Activated CD8-positive, alpha-beta memory T cell treated with anti-CD3 and anti-CD28 coated beads, Interleukin-2, amount 10 ng/mL, durations not matched to agents 7 days and 5 days (primary cell): ENCODE measurements at places on chromosomes 5 and 9.
A peak's percentile ranks its signal among the peaks of the same experiment; 100 is the strongest.

DNA sequence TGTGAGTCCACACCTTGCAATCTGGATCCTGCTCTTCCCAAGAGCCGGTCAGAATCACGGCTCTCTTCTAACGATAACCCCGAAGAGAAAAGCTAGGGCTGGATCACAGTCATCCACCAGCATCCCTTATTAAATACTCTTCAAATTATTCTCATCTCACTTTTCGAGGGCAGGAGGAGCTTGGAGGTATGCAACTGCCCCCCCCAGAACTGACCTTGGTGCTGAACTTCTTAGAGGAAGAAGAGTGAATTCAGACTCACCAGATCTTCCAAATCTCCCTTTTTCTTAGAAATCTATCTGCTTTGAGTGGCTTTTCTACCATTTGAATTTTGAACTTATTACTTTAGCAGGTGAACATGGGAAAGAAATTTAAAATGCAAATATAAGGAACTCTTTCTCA lies 75.7 kb downstream of the MED10 start:
- no peak for DNase-seq

- DNase-seq, result no peak
Observed at GRCh38 chr9:112884721-112885120, 6.0 kb downstream of the SLC46A2 start.

- no peak for DNase-seq
Observed at GRCh38 chr5:117889596-117889995, 1098.8 kb downstream of the DTWD2 start.

DNA sequence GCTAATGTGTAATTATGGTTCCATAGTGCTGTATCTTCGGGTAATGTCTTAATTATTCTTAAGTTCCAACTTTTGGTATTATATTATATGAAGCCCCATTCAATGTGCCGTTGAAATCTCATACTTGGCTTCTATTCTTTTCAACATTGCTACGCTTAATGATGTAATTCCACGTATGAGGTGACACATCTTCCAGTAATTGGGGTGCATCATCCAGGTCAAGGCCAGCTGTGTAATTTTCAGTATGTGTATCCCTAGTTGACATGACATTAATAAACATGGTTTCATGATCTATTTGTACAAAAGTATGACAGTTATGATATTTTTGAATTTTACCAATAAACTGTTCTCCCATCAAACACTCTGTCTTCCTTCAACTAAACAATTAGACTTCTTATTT lies 546.3 kb downstream of the CTNND2 start:
- no peak for DNase-seq

DNA sequence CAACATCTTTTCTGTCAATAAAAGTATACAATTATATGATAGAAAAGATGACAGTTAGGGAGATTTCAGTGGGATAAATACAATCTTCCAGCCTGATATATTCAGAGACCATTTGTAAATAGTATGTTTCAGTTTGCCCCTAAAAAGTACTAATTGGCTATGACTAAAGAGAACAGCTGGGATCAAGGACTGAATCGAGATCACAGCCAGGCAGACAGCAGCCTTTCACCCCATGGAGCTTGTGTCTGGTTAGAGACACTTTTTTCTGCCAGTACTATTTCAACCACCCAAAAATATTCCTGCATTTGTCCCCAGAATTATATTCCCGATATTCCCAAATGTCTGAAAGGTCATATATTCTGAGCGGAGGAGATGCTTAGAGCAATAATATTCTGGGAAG lies 577.3 kb upstream of the TLE4 start:
- no peak for DNase-seq

GRCh38 chr5:83368319-83368718 lies 103.2 kb upstream of the VCAN start:
- DNase-seq, result no peak

DNA sequence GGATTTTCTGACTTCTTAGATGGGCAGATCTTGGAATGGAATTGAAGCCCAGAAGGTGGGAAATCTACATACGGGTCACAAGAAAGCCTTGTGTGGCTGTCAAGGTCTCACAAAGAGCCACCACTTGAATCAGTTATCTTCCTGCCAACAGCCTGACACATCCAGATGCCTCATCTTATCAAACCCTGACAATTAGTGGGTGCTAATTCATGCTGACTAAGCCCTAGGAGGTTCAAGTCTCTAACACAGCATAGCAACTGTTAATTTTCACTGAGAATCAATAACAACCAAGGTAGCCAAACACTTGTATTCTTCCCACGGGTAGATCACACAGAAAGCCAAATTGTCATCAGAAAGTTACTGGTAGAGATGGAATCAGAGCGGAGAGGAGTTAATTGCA lies 222.2 kb downstream of the TMEM167A start:
- no peak for DNase-seq

- DNase-seq, result peak; percentile 84
Observed at GRCh38 chr5:141992349-141992963, 20.4 kb downstream of the GNPDA1 start.

GRCh38 chr5:98258939-98259338 lies 514.5 kb upstream of the RGMB start:
- DNase-seq, result no peak

GRCh38 chr5:148635321-148636083 lies 18.8 kb downstream of the HTR4 start:
- DNase-seq, result no peak

- DNase-seq, result no peak
Observed at GRCh38 chr5:108472237-108472636, 90.3 kb upstream of the FBXL17 start.

DNA sequence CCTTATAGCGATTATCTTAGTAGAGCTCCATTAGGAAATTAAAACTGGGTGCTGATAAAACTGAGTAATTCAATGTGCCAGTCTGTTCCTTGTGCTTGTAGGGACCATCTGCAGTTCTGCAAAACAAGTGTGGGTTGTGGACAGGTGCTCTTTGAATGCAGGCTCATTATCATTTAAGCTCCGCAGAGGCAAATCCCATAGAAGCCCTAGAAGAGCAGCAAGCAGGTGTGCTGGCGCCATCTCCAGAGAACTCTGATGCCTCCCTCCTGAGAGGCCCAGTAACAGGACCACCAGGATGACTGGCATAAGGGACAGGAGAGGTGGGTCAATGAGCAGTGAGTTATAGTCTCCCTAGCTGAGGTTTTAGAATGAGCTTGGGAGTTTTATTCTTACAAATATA lies 1342.4 kb upstream of the DMAC1 start:
- no peak for DNase-seq

GRCh38 chr5:131281133-131281867 lies 17.4 kb downstream of the CDC42SE2 start:
- no peak for DNase-seq
